ENCODE measurements at places on chromosomes 1 and 21.

- H3K27ac ChIP-seq: no peak overlapping the region
- H3K4me1 ChIP-seq: no peaks in the 10 kb centered on the region
- no peaks in the 10 kb centered on the region for H3K27me3 ChIP-seq
- no peak overlapping the region for H3K4me3 ChIP-seq
- H3K36me3 ChIP-seq: no peaks in the 10 kb centered on the region
- DNase-seq: no peak
Observed at GRCh38 chr1:62040450-62040849, 154.2 kb upstream of the L1TD1 start.

- peaks cover 23% of the 10 kb centered on the region for H3K4me1 ChIP-seq
- no peaks in the 10 kb centered on the region for H3K27me3 ChIP-seq
- H3K27ac ChIP-seq: peak overlapping the region; percentile 93
- H3K4me3 ChIP-seq: peak overlapping the region; percentile 73
- peak; percentile 82 for DNase-seq
Observed at GRCh38 chr1:226406401-226406881, 1.5 kb downstream of the PARP1 start.

- H3K4me3 ChIP-seq: no peak overlapping the region
- DNase-seq: no peak
Observed at GRCh38 chr21:25441835-25442234, 165.4 kb downstream of the MRPL39 start.

DNA sequence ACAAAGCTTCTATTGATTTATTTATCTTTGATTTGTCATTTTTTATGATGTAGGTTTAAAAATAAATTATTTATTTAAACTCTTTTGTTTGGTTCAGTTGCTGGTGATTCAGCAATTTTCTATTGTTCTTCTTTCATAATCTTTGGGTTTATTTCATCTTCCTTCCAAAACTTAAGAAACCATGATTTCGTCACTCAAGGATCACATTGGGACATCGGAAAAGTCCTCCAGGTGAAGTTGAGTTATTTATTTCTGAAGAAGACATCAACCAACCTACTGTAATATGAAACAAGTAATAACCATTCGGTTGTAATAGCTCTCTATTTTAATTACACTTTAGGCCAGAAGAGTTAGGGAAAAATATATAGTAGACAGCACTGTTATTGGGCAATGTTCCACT, 23.0 kb upstream of the WLS start:
- H3K4me1 ChIP-seq: peaks cover 6% of the 10 kb centered on the region
- no peaks in the 10 kb centered on the region for H3K36me3 ChIP-seq
- no peak overlapping the region for H3K27ac ChIP-seq

DNA sequence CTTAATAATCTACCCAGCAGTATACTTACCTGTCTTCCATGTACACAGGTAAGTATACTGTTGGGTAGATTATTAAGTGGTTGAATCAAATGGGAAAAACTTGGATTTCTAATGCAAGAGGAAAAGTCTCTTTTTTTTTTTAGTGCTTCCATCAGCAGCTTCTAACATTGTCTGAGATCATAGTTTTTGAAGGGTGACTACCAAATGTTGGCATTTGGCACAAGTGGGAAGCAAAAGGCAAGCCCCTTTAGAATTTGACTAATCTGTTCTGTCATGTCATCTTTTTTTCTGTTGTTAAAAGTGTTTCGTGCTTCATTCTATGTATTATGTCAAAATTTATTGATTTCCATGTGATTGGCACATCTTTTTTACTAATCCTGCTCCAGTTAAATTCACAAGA, 547 bp downstream of the FMO1 start:
- H3K4me1 ChIP-seq: peaks cover 19% of the 10 kb centered on the region
- H3K27me3 ChIP-seq: no peaks in the 10 kb centered on the region
- no peak overlapping the region for H3K4me3 ChIP-seq
- H3K36me3 ChIP-seq: no peaks in the 10 kb centered on the region
- no peak for DNase-seq

DNA sequence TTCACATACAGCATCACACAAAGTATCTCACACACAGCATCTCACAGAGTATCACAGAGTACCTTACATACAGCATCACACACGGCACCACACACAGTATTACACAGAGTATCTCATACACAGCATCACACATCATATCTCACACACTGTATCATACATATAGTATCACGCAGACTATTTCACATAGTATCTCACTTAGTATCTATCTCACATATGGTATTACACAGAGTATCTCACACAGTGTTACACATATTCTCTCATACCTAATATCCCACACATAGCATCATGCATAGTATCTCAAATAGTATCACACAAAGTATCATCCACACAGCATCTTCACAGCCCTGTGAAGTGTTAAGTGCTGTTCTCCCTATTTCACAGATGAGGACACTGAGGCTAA, 121.5 kb upstream of the RAB4A start:
- H3K27me3 ChIP-seq: no peaks in the 10 kb centered on the region
- no peak overlapping the region for H3K27ac ChIP-seq
- DNase-seq: no peak
- no peak overlapping the region for H3K4me3 ChIP-seq

DNA sequence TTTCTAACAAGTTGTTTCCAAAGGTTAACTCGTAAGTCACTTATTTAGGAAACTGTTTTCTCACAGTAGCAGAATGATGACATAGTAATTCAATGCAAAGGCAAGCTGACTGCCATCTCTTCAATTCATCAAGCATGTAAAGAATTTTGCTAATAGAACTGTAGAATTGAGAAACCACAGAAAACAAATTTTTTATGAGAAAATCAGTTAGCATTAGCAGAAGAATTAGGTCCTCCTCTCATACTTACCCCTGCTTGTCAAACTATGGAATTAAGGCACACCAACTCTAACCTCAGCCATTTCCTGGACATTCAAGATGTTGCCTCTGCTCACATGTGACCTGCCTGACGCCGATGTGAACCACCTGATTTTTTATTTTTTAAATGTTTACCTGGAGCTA, 115.2 kb downstream of the LRRC40 start:
- DNase-seq: no peak
- H3K36me3 ChIP-seq: no peaks in the 10 kb centered on the region
- no peaks in the 10 kb centered on the region for H3K4me1 ChIP-seq
- H3K27ac ChIP-seq: no peak overlapping the region
- no peaks in the 10 kb centered on the region for H3K27me3 ChIP-seq

DNA sequence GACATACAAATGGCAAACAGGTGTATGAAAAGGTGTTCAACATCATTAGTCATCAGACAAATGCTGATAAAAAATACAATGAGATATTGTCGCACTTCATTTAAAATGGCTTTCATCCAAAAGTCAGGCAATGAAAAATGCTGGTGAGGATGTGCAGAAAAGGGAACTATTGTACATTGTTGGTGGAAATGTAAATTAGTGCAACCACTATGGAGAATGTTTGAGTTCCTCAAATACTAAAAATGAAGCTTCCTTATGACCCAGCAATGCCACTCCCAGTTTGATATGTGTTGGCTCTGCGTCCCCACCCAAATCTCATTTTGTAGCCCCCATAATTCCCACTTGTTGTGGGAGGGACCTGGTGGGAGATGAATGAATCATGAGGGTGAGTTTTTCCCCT, 309.7 kb upstream of the ZRANB2 start:
- H3K4me1 ChIP-seq: no peaks in the 10 kb centered on the region
- no peak overlapping the region for H3K4me3 ChIP-seq
- H3K36me3 ChIP-seq: no peaks in the 10 kb centered on the region
- no peak overlapping the region for H3K27ac ChIP-seq
- DNase-seq: no peak

DNA sequence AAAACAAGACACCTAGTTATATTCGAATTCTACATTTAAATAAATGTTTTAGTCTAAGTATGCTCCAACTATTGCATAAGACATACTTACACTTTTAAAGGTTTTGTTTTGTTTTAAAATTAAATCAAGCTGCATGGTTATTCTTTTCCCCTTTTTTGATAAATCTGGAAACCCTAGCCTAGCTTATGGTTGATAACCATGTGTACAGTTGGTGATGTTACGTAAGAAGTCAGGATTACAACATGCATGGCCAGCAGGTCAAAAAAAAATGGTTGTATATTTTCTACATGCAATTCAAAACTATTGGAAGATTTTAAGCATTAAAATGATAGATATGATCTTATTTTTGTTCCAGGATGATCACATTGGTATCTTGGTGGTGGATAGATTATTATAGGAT, 1600.6 kb downstream of the PLA2G4A start:
- DNase-seq: no peak
- no peaks in the 10 kb centered on the region for H3K36me3 ChIP-seq
- H3K4me1 ChIP-seq: no peaks in the 10 kb centered on the region
- no peak overlapping the region for H3K4me3 ChIP-seq
- H3K27ac ChIP-seq: no peak overlapping the region

DNA sequence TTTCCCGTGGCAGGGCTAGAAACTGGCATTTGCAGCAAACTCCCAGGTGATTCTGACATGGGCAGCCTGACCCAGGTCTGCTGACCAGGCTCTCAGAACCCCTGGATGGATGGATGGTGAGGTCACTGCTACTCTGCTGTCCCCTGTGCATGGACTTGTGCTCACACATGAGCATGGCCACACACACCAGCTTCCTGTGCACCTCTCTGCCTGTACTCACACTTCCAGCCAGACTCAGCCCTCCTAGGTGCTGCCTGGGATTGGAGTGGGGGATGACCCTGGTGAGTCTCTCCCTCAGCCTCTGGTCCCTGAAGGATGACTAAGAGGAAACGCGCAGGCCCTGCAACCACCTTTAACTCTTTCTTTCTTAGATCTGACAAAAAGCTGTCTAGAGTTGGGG, 361.1 kb downstream of the HHAT start:
- H3K4me1 ChIP-seq: peaks cover 34% of the 10 kb centered on the region
- H3K27ac ChIP-seq: no peak overlapping the region
- no peak for DNase-seq
- H3K36me3 ChIP-seq: no peaks in the 10 kb centered on the region

DNA sequence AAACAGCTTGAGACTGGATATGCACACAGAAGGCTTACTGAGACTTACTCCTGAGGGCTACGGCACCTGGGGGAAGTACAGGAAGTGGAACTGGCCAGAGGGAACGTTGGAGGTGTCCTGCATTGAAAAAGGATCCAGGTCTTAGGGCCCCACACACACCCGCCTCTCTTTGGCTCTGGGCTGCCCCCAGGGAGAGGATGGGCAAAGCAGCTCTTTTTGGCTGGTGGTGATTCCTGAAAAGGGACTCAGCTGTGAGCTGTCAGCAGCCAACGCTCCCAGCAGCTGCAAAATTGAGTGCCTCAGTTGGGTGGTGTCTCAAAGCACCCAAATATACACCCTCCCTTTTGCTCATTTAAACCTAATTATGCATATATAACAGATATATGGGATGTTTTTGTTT, 213.2 kb downstream of the TNR start:
- peaks cover 11% of the 10 kb centered on the region for H3K4me1 ChIP-seq
- H3K27me3 ChIP-seq: no peaks in the 10 kb centered on the region
- H3K27ac ChIP-seq: no peak overlapping the region
- DNase-seq: no peak
- H3K4me3 ChIP-seq: no peak overlapping the region

- no peak overlapping the region for H3K4me3 ChIP-seq
- no peak for DNase-seq
- no peaks in the 10 kb centered on the region for H3K36me3 ChIP-seq
- H3K27me3 ChIP-seq: no peaks in the 10 kb centered on the region
- H3K27ac ChIP-seq: no peak overlapping the region
Observed at GRCh38 chr21:16137106-16137505, 407.3 kb downstream of the USP25 start.

GRCh38 chr1:40684669-40685068, 6.8 kb upstream of the NFYC start:
- no peaks in the 10 kb centered on the region for H3K36me3 ChIP-seq
- no peak for DNase-seq
- H3K27ac ChIP-seq: no peak overlapping the region
- no peaks in the 10 kb centered on the region for H3K4me1 ChIP-seq
- H3K27me3 ChIP-seq: no peaks in the 10 kb centered on the region
- no peak overlapping the region for H3K4me3 ChIP-seq

DNA sequence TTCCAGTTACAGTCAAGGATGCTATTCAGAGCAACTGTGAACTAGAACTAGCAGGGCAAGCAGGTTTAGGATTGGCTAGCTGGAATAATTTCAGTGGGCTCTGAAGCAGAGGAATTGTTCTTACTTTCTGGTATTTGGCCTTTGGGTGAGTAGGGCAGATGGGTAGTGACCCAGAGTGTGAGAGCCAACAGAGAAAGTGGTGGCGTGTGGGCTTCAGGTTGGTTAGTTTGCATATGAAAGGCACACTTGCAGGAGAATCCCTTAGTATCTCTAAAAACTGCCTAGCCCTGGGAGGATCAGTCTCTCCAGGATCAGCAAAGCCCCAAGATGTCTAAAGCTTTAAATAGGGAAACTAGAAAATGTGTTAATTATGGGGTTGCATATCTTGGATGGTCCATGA, 67.6 kb upstream of the LRRC8B start:
- no peak overlapping the region for H3K27ac ChIP-seq
- no peaks in the 10 kb centered on the region for H3K4me1 ChIP-seq
- DNase-seq: no peak
- no peak overlapping the region for H3K4me3 ChIP-seq

DNA sequence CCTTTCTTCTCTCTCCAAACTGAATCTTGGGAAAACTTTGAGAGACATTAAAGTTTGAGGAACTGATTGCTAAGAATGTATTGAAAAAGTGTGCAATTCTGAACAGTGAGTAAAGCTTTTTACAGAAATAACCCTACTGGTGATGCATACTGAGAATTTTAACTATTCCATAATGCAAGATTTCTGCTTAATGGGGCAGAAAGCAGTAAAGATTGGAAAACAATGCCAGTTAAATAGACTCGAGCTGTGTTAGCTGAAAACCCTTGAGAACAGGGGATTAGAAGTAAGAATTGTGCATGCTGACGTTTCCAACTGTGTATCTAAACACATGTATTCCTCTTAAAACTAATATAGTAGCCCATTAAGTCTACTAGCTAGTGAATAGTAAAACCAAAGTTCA, 1500.2 kb upstream of the PRMT6 start:
- no peaks in the 10 kb centered on the region for H3K36me3 ChIP-seq
- no peaks in the 10 kb centered on the region for H3K4me1 ChIP-seq
- H3K4me3 ChIP-seq: no peak overlapping the region

GRCh38 chr1:246769306-246769705, 45.1 kb downstream of the SCCPDH start:
- H3K27me3 ChIP-seq: no peaks in the 10 kb centered on the region
- no peak overlapping the region for H3K4me3 ChIP-seq
- no peak overlapping the region for H3K27ac ChIP-seq
- no peak for DNase-seq
- peaks cover 14% of the 10 kb centered on the region for H3K4me1 ChIP-seq
- H3K36me3 ChIP-seq: no peaks in the 10 kb centered on the region

All from MM.1S (cell line).